A673 (cell line): ENCODE measurements at places on chromosomes 11 and 22. TPM values are rescaled to one million over a fixed set of nuclear protein-coding genes. Genes with fewer than 3 reads are reported as not detected.

- H3K27ac ChIP-seq = no peak overlapping the region
- no peak overlapping the region for H3K4me3 ChIP-seq
- H3K4me1 ChIP-seq = peaks cover 15% of the 10 kb centered on the region
- no peaks in the 10 kb centered on the region for H3K36me3 ChIP-seq
- H3K27me3 ChIP-seq = peaks cover 3% of the 10 kb centered on the region
- DNase-seq = peak; percentile 72
Observed at GRCh38 chr11:114846416-114846791, 168.1 kb downstream of the NXPE2 start.

The JAML gene
- not detected in 2 replicates for total RNA-seq

The MPEG1 gene
- not detected in 2 replicates for total RNA-seq

DNA sequence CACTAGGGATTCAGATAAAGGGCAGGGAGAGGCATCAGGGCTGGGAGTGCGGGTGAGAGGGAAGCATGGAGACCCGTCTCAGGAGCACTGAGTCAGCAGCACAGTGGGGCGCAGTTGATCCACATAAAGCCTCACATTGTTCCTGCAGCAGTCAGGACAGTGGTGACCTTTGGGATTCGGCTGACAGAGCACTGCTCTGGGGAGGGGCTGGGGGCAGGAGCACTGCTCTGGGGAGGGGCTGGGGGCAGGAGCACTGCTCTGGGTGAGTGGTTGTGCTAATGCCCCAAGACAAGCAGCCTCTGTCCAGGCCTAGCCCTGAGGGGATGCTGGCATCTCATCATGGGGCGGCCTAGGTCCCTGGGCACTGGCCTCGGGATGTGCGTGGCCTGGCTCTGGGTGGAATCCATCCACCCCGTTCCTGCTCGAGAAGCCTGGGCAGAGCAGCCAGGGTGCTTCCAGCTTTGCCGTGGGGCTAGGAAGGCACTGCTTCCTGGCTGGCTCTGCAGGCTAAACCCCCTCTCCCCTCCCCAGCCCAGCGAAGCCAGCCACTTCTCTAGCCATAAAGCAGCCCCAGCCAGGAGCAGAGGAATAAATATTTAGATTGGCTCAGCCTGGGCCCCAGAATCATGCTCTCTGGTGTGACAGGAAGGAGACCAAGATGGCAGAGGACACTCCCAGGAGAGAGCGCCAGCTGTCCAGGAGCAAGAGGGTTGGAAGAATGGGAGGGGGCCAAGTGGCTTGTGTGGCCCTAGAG, 7.3 kb downstream of the OAF start:
- H3K36me3 ChIP-seq = no peaks in the 10 kb centered on the region
- no peak overlapping the region for H3K4me3 ChIP-seq
- H3K27ac ChIP-seq = no peak overlapping the region
- no peaks in the 10 kb centered on the region for H3K27me3 ChIP-seq
- DNase-seq = no peak

The RGL4 gene
- not detected in 2 replicates for total RNA-seq

DNA sequence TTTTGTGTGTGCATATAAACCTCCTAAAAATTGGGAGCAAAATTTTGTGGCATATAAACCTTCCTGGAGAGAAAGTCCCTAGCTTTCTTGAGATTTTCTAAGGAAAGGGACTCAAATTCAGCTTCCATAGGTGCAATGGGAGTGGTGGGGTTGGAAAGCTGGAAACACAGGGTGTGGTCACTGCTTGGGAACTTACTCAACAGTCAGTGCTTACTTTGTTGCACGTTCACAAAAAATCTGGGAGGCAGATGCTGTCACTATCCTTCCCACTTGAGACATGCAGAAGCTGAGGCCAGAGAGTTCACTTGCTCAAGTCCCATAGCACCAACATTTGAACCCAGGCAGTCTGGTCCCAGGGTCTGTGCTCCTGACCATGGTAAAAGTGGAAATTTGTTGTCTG, 3.9 kb upstream of the CATSPERZ start:
- no peak overlapping the region for H3K27ac ChIP-seq
- H3K36me3 ChIP-seq = no peaks in the 10 kb centered on the region
- peaks cover 36% of the 10 kb centered on the region for H3K27me3 ChIP-seq
- peaks cover 25% of the 10 kb centered on the region for H3K4me1 ChIP-seq
- H3K4me3 ChIP-seq = no peak overlapping the region

The SCT gene
- 1.1 TPM in 1 of 2 replicates, not detected in the other for total RNA-seq

GRCh38 chr11:73151416-73151815, 9.3 kb upstream of the FCHSD2 start:
- H3K27ac ChIP-seq = no peak overlapping the region
- no peaks in the 10 kb centered on the region for H3K27me3 ChIP-seq
- H3K4me3 ChIP-seq = no peak overlapping the region

- H3K4me1 ChIP-seq = no peaks in the 10 kb centered on the region
- H3K27ac ChIP-seq = no peak overlapping the region
- H3K4me3 ChIP-seq = no peak overlapping the region
Observed at GRCh38 chr22:35592418-35592967, 24.6 kb downstream of the MB start.

DNA sequence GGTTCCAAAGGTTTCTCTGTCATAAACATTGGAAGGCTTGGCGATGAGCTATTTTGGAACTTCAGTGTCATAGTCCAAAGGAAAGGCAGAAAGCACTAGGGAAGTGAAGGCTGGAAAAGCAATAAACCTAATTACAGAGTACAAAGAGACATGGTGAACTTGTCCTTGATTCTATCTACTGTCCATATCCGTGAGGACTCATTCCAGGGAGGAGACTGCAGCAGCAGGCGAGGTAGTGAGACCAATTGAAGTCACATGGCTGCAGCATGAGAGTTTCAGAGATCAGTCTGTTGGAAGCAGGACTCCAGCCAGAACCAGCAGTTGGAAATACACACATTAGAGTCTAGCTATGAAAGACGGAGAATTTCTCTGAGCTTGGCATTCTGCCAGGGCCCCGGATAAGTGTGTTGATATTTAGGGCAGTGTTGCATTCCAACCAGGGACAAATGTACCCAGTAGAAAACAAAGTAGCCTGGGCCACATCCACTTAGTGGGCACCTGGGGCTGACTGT, 54.1 kb upstream of the ARHGAP42 start:
- peaks cover 7% of the 10 kb centered on the region for H3K4me1 ChIP-seq
- no peak overlapping the region for H3K27ac ChIP-seq
- peak; percentile 46 for DNase-seq
- H3K4me3 ChIP-seq = no peak overlapping the region
- H3K36me3 ChIP-seq = no peaks in the 10 kb centered on the region

GRCh38 chr11:110912437-110912836, 200.2 kb upstream of the ARHGAP20 start:
- peaks cover 32% of the 10 kb centered on the region for H3K4me1 ChIP-seq
- no peak overlapping the region for H3K4me3 ChIP-seq
- H3K27me3 ChIP-seq = no peaks in the 10 kb centered on the region

The SNX19 gene
- total RNA-seq = 51.9 and 52.5 TPM in 2 replicates

DNA sequence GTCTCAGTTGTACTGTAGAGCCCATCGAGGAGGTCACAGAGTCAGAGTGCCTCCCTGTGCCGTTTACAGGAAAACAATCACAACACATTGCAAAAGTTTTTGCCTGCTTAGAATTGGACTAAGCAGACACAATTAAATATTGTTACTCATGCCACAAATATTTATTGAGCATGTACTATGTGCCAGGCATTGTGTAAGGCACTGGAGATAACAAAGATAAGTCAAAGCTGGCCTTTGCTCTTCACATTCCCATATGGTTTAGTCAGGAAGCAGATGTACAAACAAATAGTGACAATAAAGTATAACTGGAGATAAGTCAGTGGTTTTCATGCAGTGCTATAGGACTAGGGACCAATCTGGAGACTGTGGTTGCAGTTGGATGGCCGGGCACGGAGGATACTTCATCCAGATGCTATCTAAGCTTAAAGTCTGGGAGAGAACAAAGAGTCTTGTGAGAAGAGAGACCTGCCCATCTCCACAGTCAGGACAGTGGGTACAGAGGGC, 550.7 kb downstream of the INSC start:
- H3K27me3 ChIP-seq = no peaks in the 10 kb centered on the region
- no peak for DNase-seq

GRCh38 chr11:2148595-2148994, 9.4 kb upstream of the IGF2 start:
- no peak for DNase-seq
- peaks cover 38% of the 10 kb centered on the region for H3K27me3 ChIP-seq
- no peak overlapping the region for H3K4me3 ChIP-seq
- no peaks in the 10 kb centered on the region for H3K4me1 ChIP-seq

- H3K27me3 ChIP-seq = peaks cover 5% of the 10 kb centered on the region
- H3K4me3 ChIP-seq = no peak overlapping the region
- no peaks in the 10 kb centered on the region for H3K36me3 ChIP-seq
- H3K4me1 ChIP-seq = no peaks in the 10 kb centered on the region
Observed at GRCh38 chr22:22877523-22878210, 9.9 kb upstream of the IGLL5 start.

- DNase-seq = no peak
- peaks cover 22% of the 10 kb centered on the region for H3K4me1 ChIP-seq
- no peaks in the 10 kb centered on the region for H3K27me3 ChIP-seq
- no peaks in the 10 kb centered on the region for H3K36me3 ChIP-seq
- H3K4me3 ChIP-seq = no peak overlapping the region
- peak overlapping the region; percentile 85 for H3K27ac ChIP-seq
Observed at GRCh38 chr11:6578134-6578533, 25.3 kb downstream of the RRP8 start.

DNA sequence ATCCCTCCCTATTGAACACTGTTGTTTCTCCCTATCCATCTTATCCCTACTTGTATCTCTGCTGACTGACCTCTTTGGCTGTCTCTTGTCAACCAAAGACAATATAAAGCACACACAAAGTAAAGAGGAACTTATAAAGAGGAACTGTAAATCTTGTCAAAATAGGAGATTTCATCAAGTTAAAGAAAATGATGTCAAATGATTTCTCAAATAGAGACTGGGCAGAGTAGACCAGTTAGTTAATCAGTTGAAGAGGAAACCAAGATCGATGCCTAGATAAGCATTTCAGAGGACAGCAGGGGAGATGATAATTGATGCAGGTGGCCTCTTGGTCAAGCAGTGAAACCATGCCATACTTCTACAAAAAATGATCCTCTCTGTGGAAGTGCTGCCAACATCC, 22.7 kb downstream of the KCNQ1OT1 start:
- peaks cover 2% of the 10 kb centered on the region for H3K36me3 ChIP-seq
- no peak overlapping the region for H3K4me3 ChIP-seq
- no peak overlapping the region for H3K27ac ChIP-seq
- DNase-seq = no peak
- no peaks in the 10 kb centered on the region for H3K27me3 ChIP-seq
- H3K4me1 ChIP-seq = peaks cover 6% of the 10 kb centered on the region

- H3K27ac ChIP-seq = peak overlapping the region; percentile 70
- DNase-seq = peak; percentile 19
- no peaks in the 10 kb centered on the region for H3K27me3 ChIP-seq
- peaks cover 33% of the 10 kb centered on the region for H3K4me1 ChIP-seq
Observed at GRCh38 chr11:7576726-7577290, 63.0 kb downstream of the PPFIBP2 start.

The LRRC74B gene
- not detected in 2 replicates for total RNA-seq

The LRRC32 gene
- total RNA-seq = not detected in 2 replicates

DNA sequence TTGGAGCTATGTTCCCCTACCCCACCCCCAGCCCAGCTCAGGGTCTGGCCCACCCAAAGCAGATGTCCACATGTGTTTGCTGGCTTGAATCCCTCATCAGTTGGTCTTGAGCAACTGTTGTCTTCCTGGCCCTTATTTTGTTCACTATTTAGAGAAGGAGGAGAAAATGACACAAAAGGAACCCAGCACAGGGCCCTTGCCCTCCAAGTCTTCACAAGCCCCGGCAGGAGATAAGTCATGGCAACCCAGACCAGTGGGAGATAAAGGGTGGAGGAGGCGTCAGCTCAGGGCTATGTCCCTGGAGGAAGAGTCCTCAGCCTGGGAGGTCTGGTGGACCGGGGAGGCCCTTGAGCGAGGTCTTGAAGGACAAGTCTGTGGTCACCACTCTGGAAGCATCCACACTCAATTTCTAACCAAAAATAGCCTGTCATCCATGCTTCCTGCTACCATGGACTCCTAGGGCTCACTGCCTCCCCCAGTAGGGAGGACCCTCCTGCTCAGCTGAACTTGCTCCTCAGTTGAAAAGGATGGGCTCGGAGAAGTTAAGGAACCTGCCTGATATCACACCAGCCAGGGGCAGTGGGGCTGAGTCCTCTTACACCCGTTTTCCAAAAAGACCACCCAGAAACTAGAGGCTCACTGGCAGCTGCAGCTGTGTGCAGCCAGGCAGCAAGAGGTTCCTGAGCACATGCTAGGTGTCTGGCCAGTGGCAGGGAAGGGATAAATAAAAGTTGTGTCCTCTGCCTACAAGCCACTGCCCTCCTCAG, 1.8 kb upstream of the RAB3IL1 start:
- H3K27me3 ChIP-seq = no peaks in the 10 kb centered on the region
- no peak overlapping the region for H3K4me3 ChIP-seq
- no peak overlapping the region for H3K27ac ChIP-seq
- no peak for DNase-seq
- H3K4me1 ChIP-seq = peaks cover 36% of the 10 kb centered on the region

GRCh38 chr22:30880847-30881246, 87.7 kb downstream of the MORC2 start:
- no peak overlapping the region for H3K27ac ChIP-seq
- no peaks in the 10 kb centered on the region for H3K27me3 ChIP-seq
- peaks cover 22% of the 10 kb centered on the region for H3K4me1 ChIP-seq
- no peak for DNase-seq
- H3K4me3 ChIP-seq = no peak overlapping the region
- H3K36me3 ChIP-seq = no peaks in the 10 kb centered on the region

The HEPHL1 gene
- not detected in 2 replicates for total RNA-seq

The HEPN1 gene
- total RNA-seq = not detected in 2 replicates

DNA sequence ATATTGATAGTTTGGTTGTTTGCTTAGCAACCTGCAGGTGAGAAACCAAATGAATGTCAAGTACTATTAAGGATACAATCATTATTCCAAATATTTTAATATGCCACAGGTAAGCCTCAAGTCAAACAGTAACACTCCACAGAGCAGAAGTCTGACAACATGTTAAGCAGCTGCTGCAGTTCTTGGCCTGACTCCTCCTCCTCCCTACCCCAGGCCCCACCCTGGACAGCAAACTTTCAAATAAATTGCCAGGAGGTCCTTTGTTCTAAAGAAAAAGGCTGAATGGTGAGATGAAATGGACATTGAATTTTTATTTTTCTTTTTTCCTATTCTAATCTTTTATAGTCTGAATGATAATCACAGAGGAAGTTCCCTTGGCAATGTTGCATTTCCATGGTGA, 260.0 kb upstream of the POU2AF2 start:
- no peaks in the 10 kb centered on the region for H3K4me1 ChIP-seq
- no peaks in the 10 kb centered on the region for H3K27me3 ChIP-seq
- no peak for DNase-seq

GRCh38 chr11:79980916-79981315, 540.1 kb upstream of the TENM4 start:
- H3K4me3 ChIP-seq = no peak overlapping the region
- no peaks in the 10 kb centered on the region for H3K4me1 ChIP-seq
- DNase-seq = no peak
- H3K36me3 ChIP-seq = no peaks in the 10 kb centered on the region
